ENCODE measurements at places on chromosomes 2 and 18.

DNA sequence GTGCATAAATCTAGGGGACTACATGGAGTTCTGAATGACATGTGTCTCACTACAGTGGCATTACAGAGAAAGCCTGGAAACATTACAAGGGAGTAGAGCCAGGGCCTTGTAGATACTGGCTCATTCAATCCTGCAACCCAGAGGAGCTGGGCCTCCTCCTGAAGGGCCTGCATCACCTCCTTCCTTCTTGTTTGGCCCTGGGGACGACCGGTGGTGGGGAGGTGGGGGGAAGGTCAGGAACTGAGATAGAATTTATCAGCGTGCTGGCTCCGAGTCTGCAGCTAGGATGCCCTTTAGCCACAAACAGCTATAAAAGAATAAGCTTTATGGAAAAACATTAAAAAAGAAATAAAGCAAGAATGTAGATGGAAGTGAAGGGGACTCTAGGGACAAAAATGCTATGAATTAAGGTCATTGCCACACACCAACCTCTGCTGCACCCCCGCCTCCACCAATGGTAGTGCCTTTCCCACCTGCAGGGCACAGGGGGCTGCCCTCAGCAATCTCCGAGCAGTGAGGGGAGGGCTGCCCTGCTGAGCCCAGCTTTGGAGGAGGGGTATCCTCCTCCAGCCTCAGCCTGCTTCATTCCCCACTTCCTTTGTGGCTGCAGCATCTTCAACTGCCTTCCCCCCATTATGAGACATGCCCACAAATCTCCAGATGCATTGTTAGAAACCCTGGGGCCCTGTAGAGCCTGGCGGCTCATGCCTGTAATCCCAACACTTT, 149.0 kb downstream of the MSH2 start:
- DNase-seq = no peak

GRCh38 chr2:178191004-178191508, 3.3 kb upstream of the OSBPL6 start:
- DNase-seq = no peak

DNA sequence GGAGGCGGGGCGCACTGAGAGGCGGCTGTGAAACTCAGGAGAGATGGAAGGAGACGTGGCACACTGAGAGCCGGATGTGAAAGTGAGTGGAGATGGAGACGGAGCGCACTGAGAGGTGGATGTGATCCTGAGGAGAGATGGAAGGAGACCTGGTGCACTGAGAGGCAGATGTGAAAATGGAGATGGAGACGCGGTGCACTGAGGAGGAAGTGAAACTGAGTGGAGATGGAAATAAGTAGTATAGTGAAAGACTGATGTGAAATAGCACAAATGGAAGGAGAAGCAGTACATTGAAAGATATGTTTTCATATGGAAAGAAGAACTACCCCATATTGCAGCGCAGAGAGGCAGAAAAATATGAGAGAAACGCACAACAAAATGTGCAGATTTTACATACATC, 281.6 kb upstream of the RGPD4 start:
- DNase-seq = no peak

DNA sequence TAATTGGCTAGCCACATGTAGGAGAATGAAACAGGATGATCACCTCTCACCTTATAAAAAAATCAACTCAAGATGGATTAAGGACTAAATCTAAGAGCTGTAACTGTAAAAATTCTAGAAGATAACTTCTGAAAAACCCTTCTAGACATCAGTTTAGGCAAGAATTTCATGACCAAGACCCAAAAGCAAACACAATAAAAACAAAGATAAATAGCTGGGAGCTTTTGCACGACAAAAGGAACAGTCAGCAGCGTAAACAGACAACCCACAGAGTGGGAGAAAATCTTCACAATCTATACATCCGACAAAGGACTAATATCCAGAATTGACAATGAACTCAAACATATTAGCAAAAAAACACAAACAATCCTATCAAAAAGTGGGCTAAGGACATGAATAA, 316.3 kb downstream of the METTL4 start:
- no peak for DNase-seq

- no peak for DNase-seq
Observed at GRCh38 chr18:2223849-2224248, 347.5 kb downstream of the METTL4 start.

GRCh38 chr2:82837588-82838304, 1621.3 kb downstream of the SUCLG1 start:
- no peak for DNase-seq

DNA sequence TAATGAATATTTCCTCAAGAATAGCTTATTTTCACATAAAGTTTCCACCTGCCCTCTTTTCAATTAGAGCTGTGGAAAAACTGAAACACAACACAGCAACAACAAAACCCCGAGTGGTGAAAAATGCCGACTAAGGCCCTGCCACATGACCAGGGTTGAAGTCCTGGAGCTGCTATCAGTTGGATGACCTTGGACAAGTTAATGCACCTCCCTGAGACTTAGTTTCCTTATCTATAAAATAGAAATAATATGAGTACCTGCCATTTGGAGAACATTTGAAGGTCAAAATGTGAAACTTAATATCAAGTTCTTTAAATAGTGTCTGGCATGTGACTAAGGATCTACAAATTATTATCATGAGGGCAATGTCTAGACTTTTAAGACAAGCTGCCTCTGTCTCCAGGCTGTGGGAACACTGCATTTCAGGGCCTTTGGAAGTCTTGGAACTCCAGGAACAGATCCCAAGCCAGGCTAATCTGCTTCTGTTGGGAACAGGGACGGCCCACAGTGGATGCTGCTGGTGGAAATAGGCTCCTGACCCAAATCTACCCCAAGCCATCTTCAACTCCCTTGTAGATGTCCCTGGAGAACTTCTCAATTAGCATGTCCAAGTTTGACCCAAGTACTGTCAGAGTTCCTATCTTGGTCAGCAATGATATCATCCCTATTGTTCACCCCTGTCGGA, 42.0 kb upstream of the TRIB2 start:
- DNase-seq = no peak

- DNase-seq = no peak
Observed at GRCh38 chr2:134253117-134253704, 661 bp upstream of the MGAT5 start.

DNA sequence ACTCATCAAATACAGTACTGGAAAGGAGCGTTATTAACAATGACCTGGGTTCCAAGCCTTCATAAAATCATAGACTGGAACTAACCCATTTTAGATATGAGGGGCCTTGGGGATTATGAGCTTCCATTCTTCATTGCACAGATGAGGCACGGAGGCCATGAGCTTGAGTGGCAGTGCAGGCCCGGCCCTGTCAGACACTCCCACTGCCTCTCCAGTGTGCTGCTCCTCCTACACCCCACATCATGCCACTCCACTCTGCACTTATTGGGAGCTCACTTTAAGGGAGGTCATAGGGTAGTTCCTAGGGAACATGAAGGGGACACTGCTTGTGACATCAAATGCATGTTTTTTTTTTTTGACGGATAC, 77.9 kb downstream of the TSN start:
- DNase-seq = no peak

DNA sequence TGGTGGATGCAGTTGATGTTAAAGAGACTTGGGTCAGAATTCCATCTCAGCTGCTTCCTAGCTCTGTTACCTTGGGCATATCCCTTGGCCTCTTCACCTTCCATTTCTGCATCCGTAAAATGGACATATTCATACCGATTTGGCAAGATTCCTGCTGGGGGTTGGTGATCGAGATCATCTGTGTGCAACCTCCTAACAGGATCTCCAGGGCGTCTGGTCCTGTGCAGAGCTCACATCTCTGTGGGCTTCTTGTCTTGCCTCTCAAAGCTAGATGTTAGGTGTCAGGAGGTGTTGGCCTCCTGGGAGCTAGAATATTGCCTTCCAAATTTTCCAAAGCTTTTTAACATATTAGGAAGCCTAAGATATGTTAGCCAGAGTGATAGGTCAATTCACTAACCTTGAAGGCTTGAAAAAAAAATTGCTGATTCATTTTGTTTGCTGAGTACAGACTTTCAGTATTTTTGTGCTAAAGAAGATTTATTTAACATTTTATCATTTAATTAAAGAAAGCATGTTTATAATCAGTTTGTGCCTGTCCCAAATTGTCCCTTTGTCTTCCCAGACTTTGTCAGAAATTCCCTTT, 69.7 kb upstream of the ZNF516 start:
- DNase-seq = no peak

- DNase-seq = no peak
Observed at GRCh38 chr2:11068079-11068741, 87.1 kb upstream of the SLC66A3 start.

DNA sequence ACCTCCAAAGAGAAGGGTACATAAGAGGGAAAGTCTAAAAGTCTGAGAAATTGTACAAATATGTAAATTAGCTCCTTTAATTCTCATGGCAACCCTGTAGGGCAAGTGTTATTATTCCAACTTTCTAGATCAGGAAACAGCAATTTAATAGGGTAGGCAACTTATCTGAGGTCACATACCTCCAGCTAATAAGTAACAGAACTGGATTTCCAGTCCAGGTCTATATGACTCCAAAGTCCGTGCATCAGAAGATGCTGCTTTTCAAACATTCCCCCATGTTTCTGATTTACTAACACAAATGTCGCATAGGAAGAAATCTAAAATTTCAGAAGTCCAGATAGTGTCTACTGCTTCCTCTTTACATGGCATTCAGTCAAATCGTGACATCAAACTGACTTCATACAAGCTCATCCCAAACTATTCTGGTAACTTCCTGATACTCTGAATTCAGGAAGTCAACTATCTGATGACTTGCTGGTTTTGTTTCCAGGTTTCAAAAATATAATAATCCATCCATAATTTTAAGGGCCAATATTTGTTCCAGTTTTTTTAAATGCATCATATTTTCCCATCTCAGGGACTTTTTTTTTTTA, 419.3 kb upstream of the ACVR2A start:
- no peak for DNase-seq

GRCh38 chr2:233822781-233823730, 31.3 kb downstream of the HJURP start:
- DNase-seq = no peak

DNA sequence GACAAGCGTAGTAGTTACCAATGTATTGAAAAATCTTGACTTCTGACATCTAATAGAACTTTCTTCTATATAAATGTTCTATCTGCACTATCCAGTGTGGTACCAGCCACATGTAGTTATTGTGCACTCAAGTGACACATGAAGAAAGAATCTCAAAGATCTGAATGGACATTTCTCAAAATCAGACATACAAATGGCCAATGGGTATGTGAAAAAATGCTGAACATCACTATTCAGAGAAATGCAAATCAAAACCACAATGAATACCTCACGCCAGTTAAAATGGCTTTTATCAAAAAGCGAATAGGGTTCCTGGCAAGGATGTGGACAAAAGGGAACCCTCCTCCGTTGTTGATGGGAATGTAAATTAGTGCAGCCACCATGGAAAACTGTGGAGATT, 37.5 kb upstream of the SMCHD1 start:
- DNase-seq = no peak

DNA sequence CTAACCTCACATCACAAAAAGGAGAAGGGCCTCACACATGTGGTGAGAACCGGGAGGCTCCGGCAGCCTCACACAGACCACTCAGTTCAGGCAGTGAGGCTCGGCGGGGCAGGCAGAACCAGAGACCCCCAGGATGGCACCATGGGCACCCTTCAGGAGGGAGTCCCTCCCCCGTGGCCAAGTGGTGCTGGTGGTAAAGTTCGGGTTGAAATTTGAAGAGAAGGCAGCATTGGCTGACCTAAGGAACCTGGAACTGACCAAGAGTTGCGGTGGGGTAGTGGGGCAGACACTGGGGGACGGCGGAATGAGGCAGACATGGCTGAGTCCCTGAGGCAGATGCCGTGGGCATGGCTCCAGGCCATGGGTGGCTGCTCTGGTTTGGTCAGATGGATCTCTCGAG, 239.3 kb upstream of the MYT1L start:
- DNase-seq = no peak

DNA sequence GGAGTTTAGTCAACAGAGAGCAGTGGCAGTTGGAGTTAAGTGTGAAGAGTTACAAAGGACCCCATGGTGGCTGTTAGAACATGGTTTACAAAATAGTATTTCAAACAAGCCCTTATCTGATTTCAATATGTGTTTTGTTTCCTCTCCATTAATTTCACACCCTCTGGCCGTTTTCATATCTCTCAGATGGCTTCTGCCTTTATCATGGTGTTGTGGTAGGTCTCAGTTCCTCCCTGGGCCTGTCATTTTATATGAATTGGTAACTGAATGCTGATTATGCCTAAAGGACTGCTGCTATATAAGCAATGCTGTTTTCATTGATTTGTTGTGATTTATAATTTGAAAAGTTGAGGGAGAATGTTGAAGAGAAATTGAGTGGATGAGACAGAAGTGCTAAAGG, 686.7 kb downstream of the NYAP2 start:
- DNase-seq = no peak

GRCh38 chr2:197710424-197711042, 5.4 kb downstream of the MARS2 start:
- no peak for DNase-seq

DNA sequence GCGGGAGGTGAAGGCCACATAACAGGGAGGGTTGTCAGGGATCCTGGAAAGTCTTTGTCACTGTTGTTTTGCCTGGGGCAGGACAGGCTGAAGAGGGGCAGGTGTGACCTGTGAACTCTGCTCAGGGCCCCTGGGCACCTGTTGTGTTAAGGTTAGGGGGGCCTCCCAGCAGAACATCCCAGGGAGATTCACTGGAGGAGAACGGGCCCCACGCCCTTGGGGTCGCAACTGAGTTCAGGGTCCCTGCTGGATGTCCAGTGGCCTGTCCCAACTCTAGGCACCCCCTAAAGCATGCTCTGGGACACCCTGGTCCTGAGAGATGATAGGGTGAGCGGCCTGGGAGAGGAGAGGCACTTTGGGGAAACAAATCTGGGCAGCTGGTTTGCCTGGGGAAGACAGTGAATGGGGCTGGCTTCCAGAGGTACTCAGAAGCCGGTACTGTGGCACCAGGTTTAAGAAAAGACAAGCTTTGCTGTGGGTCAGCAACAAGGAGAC, 22.9 kb downstream of the GPR35 start:
- no peak for DNase-seq

DNA sequence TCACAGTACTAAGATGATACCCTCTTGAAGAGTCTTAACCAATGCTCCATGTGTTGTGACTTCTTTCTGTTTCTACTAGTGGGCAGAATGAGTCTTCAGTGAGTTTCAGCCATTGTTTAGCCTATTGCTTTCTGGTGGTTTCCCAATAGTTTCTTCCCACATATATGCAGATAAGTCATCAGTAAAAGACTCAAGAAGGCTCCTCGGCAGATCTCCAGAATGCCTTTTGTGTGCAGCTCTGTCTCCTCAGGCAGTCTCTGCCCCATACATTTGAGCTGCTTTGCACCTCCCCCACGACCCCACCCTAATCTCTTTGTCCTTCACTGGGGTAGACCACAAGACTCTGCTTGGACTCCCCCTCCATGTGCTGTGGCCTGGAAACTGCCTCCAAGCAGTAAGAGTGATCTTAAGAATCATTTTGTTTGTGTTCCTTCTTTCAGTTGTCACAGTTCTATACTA, 71.6 kb upstream of the CHRNA1 start:
- no peak for DNase-seq
